Stimulated activated CD8-positive, alpha-beta memory T cell treated with anti-CD3 and anti-CD28 coated beads, Interleukin-4, amount 100 ng/mL, for 1 hour (primary cell): ENCODE measurements at places on chromosomes 5 and 9.
A peak's percentile ranks its signal among the peaks of the same experiment; 100 is the strongest.

DNA sequence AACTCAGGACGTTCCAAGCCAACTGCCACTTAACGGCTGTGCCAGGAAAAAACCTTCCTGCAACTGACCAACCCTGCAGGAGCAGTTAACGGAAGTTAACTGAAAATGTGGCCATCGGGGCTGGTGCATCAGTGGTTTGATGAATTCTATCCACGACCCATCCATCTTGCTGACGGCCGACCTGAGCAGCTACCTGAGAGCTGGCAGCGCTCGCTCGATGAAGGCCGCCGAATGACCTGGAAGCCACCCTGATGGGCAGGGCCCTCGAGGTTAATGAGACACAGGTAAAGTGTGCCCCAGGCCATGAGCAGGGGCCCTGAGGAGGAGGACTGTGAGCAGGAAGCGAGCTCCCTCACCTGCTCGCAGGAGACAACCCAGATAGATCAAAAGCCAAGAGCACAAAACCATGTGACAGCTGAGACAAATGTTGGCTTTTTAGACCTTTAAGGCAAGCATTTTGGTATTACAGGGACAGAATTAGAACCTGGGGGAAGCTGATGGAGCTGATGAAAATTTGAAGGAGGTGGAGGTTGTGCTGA lies 35.3 kb upstream of the FLT4 start:
- no peak for DNase-seq

GRCh38 chr5:136374638-136375037 lies 9.3 kb upstream of the TRPC7 start:
- DNase-seq, result no peak

GRCh38 chr9:114905170-114905940 lies 25.0 kb downstream of the TNFSF8 start:
- DNase-seq, result no peak

- no peak for DNase-seq
Measured at GRCh38 chr5:89199306-89199705, 316.3 kb upstream of the MEF2C start.

DNA sequence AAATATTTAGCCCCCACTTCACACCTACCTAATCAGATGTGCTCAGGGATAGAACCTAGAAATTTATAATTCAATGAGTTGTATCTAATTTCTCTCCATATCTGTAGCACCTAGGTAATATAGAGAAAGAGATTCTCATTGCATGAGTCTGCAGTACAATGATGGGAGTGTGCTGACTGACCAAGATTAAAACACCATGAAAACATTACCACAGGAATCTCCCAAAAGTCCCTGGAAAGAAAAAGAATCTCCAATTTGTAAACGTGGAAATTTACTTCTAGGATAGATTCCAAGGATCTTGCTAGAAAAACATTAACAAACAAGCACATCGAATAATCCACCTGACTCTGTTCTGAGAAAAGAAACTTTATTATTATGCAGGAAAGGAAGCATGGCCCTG lies 45.0 kb upstream of the DMRTA1 start:
- no peak for DNase-seq

- DNase-seq, result no peak
Measured at GRCh38 chr5:5356765-5357164, 65.7 kb upstream of the ICE1 start.

DNA sequence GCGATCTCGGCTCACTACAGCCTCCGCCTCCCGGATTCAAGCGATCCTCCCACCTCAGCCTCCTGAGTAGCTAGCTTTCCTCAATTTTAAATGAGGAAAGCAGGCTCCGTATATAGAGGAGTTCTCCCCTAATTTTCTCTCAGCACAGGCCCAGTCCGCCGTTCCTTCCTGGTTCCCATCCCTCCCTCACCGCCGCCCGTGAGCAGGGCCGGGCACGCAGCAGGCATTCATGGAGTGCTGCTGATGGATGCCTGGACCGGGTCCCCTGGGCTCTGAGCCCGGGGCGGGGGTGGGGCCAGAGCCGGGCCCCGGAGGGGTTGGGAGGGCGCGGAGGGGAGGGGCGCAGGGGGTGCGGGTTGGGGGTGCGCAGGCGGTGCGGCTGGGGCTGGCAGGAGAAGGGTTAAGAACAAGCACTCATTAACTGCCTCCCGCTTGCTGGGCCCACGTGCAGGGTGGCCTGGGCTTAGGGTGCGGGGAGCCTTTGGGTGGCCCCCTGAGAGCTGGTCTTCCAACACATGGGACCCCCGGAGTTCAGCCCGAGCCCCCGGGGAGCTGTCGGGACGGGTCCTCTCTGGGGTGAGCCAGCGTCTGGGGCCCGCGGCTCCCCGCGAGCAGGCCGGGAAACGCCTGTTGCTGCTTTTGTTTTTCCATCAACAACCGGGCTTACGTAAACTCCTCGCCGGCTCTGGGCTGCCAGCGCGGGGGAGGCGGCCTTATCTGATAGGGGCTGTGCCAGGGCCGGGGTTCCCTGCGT lies 33.7 kb downstream of the LHX2 start:
- DNase-seq, result no peak

DNA sequence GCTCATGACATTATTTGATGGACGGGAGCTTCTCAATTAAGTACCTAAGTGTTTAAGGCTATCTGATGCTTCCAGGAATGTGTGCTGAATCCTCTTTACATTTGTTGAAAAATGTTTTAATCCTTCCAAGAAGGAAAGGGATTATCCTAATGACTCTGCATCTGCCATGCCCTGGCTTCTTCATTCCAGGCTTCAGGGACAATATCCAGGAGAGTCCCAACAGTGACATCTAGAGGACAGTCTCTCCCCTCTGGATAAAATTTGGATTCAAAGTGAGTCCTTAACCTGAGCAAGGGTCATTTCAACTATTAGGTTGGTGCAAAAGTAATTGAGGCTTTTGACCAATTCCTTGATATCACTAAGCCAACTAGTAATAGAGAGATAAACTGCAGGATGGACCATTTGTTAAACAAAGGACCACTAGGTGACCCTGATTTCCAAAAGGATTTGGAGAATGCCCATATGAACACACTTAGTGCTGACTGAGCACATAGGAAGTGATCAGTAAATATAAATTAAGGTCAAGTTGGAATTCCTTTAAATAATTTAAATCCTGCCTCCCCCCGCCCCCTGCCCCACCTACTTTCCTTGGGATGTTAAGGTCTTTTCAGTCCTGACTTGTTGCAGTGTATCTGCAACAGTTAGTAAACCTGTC lies 19.1 kb downstream of the TNFSF8 start:
- no peak for DNase-seq

DNA sequence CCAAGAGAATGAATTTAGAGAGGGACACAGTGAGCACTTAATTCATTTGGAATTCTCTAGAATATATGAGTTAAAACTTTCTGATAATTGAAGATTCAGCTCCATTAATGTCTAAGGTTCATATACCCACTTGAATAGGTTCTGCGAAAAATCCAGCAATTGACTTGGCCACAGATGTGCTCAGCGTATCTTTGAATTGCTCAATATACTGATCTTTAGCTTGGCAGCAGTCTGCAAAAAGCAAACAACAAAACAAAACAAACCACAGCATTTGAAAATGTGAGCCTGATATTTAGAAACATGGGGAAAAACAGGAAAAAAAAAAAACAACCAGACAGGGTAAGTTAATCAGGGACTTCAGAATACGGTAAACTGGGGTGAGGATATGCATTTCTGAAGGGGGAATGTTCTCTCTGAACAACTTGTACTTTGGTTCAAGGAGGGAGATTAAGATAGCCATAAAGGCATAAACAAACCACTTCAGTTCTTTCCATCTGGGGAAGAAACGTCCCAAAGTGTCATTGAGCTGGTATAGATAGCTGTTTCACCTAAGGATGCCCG lies 21.4 kb downstream of the AGXT2 start:
- DNase-seq, result no peak

DNA sequence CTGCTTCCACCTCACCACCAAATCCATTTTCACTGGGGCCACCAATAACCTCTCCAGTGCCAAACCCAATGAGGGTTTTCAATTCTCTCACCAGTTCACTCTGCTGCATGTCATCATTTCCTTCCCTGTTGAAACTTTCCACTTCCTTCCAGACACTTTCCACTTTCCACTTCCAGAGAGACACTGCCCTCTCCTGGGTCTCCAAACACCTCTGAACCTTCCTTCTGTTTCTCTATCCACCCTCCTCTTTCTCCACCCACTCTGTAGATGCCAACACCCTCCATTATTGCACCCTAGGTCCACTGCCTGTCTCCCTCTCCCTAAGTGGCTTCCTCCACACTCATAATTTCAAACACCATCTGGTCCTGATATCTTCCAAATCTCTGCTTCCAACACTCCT lies 39.6 kb downstream of the PDE6A start:
- no peak for DNase-seq

- no peak for DNase-seq
Measured at GRCh38 chr5:18244309-18244708, 610.0 kb downstream of the TAF11L14 start.

GRCh38 chr9:97874624-97875023 lies 21.6 kb downstream of the FOXE1 start:
- no peak for DNase-seq

DNA sequence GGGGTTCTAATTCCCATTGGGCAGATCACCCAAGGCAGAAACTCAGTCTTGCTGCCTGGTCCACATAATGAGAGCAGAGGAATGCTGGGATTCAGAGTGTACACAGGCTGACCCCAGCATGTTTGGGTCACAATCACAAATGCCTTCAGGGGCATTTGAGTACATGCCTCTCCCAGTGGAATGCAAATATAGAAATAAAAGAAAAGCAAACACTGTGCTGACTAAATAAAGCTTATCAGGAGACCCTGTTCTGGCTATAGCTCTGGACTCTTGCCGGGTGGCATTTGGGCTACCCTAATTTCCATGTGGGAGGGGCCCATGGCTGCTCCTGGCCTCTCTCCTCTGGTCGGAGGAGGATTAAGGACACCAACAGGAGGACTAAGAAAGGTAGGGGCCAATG lies 121.4 kb downstream of the DOCK8 start:
- DNase-seq, result no peak

GRCh38 chr9:34377404-34377746 lies 677 bp upstream of the MYORG start:
- DNase-seq, result no peak

GRCh38 chr5:19479562-19479961 lies 508.4 kb downstream of the CDH18 start:
- DNase-seq, result no peak

DNA sequence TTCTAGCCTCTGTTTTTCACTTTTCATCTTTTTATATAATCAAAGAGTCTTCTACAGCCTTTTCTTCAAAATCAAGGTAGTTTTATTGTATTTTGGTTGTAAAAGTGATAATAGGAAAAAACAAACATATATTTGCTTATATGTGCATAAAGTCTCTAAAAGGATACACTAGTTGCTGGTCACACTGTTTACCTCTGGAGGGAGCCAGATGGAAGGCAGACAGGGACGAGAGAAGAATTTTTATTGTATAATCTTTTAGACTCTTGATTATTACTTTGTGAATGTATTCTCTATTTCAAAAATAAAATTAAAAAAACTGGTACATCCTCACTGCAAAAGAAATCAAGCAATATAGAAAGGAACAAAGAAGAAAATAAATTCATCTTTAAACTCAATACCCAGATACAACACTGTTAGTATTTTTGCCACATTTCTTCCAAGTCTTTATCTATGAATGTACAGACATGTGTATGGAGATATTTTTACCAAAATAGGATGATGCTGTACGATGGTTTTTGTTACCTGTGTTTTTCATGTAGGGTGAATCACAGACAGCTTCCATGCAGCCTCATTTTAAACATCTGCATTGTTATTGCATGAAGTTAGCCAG lies 6.1 kb upstream of the RNF183 start:
- no peak for DNase-seq

GRCh38 chr9:116580853-116581252 lies 106.3 kb upstream of the TRIM32 start:
- no peak for DNase-seq

DNA sequence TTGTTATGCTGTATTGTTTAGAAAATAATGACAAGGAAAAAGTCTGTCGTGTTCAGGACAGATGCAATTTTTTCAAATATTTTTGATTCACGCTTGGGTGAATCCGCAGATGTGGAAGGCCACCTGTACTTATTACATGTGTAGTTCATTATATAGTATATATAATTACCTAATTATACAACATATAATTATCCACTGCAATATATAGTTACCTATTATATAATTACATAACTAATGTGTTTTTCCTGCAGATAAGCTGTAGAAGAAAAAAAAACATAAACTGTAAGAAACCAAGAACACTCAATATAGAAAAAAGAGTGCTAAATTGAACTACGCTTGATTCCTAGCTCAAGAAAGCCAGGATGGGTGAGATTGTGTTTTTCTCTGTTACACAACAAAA lies 93.6 kb upstream of the RANBP3L start:
- no peak for DNase-seq

- DNase-seq, result peak; percentile 42
Measured at GRCh38 chr5:69334793-69335268, 2.2 kb upstream of the CCDC125 start.

DNA sequence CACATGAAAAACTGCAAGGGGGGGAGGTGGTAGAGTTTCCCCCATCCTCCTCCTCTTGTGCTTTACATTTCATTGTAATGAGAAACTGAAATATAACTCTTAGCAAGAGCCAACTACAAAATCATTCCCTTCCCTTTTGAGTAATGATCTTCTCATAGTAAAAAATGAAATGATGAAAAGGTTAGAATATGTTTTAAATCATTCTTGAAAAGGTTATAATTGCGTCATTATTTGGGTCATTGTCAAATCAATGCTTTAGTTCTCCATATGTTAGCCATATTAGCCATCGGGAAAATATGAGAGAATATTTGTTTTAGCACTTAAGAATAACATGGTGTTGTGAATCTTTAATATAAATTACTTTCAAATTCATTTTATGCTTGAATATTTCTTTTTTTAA lies 1185.0 kb upstream of the CDH18 start:
- DNase-seq, result no peak

DNA sequence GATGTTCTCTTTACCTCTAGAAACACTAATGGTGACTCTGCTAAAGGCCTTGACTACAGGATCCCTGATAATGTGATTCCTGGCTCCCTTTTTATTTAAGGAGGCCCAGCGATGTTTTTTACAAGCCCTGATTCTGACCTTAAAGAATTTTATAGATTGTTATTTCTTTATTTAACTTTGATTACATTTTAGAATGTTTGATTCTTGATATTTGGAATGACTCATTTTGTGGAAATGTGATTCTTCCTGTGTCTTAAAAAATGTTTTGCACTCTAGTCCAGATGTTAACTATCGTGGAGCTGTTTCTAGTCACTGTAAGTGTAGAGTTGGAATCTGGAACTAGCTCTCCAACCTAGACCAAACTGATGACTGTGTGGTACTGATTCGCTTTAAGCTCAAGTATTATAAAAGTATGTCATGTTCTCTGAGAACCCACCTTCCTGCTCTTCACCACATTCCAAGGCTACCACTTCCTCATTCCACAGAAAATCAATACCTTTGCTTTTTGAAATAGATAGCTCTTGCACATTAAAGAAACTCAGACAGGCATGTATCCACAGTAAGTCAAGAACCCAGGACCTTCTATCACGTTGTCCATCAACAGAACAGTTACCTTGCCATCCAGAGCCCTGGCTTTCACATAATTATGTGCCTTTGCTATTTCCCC lies 65.2 kb downstream of the JMY start:
- no peak for DNase-seq

DNA sequence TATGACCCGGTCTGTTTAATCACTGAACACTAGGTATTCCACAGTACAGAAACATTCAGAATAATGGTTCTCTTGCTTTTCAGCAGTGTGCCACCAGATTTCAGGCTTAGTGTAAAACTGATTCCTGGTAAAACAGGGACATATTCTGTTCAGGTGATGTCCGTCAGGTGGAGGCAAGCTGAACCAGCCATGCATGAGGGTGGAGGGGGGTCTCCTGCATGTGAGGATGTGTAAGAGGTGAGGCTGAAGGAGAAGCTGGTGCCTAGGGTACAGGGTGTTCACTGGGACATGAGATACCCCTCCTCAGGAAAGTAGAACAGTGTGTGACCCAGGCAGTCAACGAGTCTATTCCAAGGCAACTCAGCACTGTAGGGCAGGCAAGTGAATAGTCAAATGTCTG lies 563.9 kb downstream of the BNC2 start:
- no peak for DNase-seq
